ENCODE measurements at places on chromosomes 16 and 17.

DNA sequence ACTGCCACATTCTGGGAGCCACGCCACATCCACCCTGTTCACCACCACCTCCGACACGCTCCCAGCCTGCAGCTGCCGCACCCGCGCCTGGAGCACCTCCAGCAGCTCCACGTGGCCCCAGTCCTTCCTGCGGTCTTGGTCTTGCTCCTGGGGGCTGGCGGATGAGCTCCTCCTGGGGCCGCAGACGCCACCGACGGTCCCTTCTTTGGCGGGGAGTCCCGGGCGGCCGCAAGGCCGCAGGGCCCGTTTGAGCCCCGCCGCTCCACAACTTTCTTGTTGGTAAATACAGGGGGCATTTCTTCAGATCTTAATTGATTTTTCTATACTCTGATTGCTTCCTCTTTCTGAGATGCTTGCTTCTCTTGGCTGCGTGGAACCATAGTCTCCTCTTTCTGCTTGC, 75.3 kb upstream of the MED13 start:
- DNase-seq, result no peak

- DNase-seq, result no peak
Measured at GRCh38 chr17:32720671-32721070, 156.3 kb downstream of the MYO1D start.

DNA sequence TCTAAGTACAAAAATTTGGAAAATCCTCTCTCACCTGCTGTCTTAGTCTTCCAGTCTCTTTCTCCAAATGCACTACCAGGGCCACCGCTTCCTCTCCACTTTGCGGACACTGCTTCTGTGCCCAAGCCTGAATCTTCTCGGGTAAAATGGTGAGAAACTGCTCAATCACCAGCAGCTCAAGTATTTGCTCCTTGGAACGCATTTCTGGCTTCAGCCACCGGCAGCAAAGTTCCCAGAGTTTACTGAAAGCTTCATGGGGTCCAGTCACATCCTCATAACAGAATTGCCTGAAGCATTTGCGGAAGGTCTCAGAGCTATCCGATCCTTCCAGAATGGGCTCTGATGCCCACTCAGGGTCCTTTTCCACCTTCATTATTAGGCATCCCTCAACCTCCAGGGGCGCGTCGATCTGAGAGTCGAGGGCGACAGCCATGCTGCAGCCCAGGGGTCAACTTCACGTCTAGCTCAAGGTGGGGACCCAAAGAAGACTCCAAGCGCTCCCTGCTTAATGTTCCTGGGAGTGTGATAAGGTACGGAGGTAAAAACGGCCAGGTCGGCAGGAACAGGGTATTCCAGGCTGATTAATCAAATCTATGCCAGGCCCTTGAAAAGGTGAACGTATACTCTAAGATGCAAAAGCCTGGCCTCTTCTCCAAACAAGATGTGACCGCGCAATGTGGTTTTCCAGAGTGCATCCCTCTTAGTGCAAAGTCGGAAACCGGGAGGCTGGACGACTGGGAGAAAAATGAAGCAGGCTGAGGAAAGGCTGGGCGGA, 763 bp downstream of the ZKSCAN2 start:
- DNase-seq, result no peak

- DNase-seq, result no peak
Measured at GRCh38 chr16:71966932-71967331, 33.3 kb downstream of the PKD1L3 start.

- no peak for DNase-seq
Measured at GRCh38 chr17:12523244-12523643, 142.4 kb upstream of the MYOCD start.

DNA sequence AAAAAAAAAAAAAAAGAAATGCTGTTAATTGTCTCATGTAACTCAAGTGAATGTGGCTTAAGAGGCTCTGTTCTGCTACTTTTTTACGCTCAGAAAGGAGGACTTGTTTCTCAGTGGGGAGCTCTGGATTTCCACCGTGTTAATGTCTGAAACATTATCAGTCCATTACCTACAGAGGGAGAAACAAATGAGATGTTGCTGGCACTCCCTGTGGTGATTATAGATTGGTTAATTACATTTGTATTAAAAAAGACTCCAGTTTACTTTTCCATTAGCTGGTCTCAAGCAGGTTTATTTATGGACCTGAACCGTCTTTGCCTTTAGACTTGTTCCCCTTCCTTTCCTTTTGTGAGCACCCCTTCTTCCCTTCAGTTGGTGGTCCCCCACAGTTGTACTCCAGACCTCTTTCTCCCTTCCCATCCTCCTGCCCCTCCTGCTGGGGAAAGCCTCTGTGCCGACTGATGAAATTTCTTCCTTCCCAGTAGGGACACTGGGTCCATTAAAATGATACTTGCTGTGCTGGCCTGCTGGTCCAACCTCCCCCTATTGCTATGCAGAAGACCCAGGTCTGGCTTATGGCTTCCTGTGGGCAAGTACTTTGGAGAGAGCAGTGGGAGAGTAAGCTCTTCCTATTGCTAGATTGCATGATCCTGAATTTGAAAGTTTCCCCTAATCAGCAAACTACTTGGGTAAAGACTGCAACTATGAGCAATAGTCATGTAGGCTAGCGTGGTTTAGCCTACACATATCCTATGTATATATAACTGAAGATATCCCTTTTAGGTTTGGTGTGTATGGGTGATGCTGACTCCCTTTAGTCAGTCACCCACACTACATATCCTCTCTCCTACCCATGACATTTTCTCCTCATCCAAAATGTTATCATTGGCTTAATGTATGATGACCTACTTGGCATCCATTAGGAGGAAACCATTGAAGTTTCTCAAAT, 8.1 kb downstream of the CDC6 start:
- no peak for DNase-seq

DNA sequence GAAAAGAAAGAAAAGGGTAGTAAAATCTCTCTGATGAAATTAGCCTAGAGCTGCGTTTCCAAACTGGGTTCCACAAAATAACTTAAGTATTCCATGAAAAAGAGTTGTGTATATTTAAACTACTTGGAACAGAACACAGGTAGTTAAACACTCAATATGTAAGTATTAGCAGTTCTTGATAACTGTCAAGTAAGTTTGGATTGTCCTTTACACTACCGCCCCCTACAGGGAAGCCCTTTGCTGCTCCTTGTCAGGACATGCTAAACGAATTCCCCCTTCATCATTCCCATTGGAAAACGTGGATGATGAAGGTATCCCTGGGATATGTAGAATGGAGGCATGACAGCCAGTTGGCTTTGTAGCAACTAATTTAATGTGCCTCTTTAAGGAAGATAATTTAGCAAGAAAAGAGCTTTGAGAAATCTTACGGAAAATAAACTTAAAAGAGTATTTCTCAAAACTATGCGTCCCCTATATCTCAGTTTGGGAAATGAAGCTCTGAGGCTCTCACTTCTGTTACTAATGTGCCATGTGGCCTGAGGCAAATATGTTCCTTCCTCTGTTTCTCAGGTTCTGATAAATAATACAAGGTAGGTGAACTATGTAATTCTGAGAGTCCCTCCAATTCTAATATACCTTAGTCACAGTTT, 18.8 kb downstream of the NCBP3 start:
- DNase-seq, result peak; percentile 77

GRCh38 chr16:85477801-85478363, 135.2 kb upstream of the GSE1 start:
- no peak for DNase-seq

- no peak for DNase-seq
Measured at GRCh38 chr16:78579020-78579419, 479.6 kb downstream of the WWOX start.

- DNase-seq, result no peak
Measured at GRCh38 chr17:79046916-79047280, 22.9 kb downstream of the C1QTNF1 start.

- no peak for DNase-seq
Measured at GRCh38 chr17:64491994-64492393, 4.9 kb downstream of the POLG2 start.

- no peak for DNase-seq
Measured at GRCh38 chr17:17736205-17737183, 55.2 kb downstream of the RAI1 start.

DNA sequence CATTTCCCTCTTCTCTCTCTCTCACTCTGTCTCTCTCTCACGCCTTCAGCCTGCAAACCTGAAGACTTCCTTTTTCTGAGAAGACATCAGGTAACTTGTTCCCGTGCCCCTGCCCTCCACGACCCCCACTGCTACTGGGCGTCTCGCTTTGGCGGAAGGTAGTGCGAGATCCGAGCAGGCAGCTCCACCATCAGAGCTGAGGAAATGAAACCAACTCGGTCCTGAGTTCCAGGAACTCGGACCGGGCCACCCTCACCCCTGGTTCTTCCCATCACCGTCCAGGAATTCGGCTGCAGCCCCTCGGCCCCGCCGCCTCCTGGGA, 585 bp downstream of the MLKL start:
- DNase-seq, result peak; percentile 44

DNA sequence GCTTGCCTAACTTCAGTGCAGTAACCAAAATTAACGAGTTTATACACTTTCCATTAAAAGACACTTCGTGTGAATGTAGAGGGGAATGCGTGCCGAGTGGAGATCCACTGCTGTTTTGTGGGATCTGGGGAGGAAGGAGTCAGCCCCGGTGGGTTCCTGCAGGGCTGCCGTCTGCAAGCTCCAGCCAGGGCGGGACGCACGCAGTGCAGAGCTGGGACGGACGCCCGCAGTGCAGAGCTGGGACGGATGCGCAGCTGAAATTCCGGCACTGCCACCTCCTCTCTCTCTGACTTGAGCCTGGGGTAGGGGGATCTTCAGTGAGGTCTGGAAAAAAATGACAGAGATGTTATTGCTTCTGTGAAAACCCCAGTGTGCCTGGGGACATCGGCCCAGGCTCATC, 16.5 kb upstream of the ZC3H18 start:
- DNase-seq, result no peak

- no peak for DNase-seq
Measured at GRCh38 chr16:19153876-19154275, 14.2 kb upstream of the SYT17 start.

DNA sequence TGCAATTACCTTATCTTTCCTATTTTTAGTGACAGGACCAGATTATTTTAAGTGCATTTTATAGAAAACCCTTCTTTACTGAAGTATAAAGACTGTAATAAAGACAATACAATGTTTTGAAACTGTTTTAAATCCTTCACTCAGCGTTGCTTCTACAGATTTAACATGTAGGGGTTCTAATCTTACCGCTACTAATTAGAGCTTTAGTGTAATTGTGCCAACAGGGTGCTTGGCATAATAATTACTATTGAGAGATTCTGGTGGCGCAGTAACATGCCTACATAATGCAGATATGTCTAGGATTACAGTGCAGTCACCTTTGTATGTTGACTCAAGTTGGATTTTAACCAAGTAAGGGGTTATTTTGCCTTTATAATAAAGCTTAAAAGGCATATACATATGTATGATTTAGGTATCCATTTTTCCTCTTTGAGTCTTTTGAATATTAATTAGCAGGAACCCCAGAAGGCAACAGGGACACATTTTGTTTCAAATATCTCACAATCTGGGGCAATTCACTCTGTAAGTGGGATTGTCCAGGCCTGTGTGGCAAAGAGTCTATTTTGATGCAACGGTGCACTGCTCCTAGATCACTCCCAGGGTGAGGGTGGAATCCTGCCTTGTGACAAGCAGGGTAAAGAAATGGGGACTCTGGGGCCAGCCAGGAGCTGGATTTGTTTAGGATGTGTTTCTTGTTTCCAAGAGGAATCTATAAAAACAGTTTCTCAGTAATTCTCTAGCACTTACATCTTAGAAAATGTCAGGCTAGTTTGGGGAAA, 604.7 kb upstream of the SALL1 start:
- no peak for DNase-seq

DNA sequence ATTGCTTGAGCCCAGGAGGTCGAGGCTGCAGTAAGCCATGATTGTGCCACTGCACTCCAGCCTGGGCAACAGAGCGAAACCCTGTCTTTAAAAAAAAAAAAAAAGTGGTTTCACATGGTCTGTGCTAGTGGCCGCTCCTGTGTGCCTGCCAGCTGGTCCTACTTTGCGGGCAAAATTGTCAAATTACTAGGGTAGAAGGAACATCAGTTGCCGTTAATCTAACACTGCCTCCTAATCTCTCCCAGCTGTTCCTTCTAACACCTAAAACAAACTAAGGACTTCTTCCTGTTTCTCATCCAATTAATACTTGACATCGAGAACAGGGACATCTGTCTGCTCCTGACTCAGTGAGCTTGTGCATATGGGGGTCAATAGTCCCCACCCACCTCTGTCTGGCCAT, 23.9 kb downstream of the TMEM11 start:
- DNase-seq, result no peak

Data from stimulated activated naive CD4-positive, alpha-beta T cell (primary cell).